Panc1 (cell line): ENCODE measurements at places on chromosomes 11 and 22. TPM values are rescaled to one million over a fixed set of nuclear protein-coding genes. Genes with fewer than 3 reads are reported as not detected.

DNA sequence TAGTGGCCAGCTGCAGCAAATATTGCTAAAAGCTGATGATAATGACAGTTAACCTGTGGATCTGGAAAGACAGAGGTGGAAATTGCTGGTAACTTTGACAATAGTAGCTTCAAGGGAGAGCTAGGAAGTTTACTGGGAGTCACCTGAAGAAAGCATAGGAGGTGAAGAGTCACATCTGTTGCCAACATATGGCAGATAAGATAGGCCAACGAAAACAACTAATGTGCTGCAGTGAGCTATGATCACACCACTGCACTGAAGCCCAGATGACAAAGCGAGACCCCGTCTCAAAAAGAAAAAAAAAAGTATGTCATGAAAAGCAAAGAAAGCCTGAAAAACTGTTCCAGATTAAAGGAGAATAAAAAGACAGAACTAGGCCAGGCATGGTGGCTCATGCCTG lies 4.3 kb upstream of the PRDM10 start:
- no peak for DNase-seq

GRCh38 chr22:41015003-41015402 lies 63.8 kb downstream of the RBX1 start:
- no peak for DNase-seq

DNA sequence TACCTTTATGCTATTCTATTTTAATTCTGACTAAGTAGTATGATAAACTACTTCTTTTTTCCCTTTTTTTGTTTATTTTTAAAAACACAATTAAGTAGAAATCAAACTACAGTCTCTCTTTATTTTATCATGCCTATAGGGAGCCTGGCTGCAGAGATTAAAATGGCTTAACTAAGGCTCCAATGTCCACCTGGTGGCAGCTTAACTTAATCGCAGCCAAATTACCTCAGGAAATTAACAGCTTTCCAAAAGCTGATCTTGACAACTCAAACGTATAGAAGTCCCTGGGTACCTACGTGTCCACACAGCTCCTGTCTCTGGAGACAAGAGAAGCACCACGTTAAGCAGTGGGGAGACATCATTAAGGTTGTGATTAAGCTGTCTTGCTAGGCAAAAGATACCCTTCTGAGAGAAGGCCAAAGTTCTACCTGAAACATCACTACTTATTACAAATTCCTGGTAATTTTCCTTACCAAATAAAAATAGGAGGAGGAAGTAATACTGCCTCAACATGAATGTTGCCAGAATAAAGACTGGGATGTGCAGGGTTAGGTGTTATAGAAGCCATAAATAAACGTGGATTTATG lies 63.2 kb upstream of the SNX19 start:
- no peak for DNase-seq

DNA sequence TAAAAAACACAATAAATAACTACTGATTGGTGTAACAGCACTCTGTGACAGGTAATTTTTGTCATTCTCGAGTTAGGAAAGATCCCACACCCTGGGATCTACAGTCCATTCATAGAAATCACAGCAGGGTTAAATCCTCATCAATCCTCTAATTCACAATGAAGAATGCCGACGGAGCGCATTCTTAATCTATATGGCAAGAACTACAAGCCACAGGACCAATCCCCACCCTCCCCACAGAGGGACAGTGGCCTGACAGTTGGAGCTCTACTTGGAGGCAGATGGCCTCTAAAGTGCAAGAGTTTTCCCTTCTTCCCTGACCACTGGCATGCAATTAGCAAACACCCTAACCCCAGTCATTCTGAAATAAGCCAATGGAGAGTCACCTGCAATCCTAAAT lies 34.2 kb downstream of the TCF20 start:
- DNase-seq = no peak

DNA sequence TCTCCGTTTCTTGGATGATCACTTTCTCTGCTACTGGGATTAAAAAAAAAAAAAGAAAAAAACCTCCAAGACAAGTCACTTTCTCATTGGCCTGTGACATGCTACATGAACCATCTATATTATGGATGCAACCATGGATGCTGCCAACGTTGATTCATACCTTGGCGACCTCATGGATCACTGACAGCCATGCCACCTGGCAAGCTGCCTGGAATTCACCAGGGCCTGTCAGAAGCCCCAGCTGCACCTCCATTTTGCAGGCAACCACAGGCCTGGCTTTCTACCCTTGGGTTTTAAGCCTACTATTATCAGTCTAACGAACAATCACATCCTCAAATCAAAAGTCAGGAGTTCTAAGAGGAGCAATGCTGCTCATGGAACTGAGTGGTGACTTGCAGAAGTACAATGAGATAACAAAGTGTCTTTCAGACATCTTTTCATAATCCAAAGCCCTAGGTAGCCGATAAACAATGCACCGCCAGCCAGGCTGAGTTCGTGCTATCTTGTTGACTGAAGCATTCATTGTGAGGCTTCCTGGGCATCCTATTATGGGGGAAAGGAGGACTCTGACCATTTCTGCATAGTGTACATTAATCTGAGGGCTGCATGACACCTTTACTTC lies 48.0 kb upstream of the CADM1 start:
- no peak for DNase-seq

Gene TIMM10B
- 63.8 TPM for total RNA-seq

Gene DCUN1D5
- total RNA-seq = 68.3 TPM

Gene OSM
- total RNA-seq = not detected

Gene PDE3B
- 33.0 TPM for total RNA-seq
